Anterior cingulate cortex (tissue), 58 donors: ENCODE measurements at places on chromosomes 2 and 18.

GRCh38 chr2:119531292-119531691 is 7.0 kb upstream of the SCTR start:
- no peak for DNase-seq

DNA sequence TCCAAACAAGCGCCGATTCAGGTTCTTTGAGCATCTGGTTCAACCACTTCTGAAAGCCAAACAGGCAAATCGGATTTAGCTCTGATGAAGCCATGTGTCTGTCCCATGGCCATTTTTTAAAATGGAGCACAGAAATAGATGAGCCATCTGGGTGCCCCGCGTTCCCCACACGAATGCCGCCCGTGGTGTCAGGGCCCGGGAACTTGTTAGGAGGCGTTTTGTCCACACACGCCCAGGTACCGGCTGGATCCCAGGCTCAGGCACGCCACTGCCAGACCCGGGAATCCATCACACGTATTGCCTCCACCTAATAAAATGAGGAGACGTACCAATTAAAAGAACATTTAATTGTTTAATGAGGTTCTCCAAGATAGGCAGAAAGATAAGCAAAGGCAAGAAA is 374.4 kb upstream of the SALL3 start:
- DNase-seq = no peak

GRCh38 chr2:217838409-217838831 is 164.4 kb downstream of the TNS1 start:
- DNase-seq = peak; percentile 66

DNA sequence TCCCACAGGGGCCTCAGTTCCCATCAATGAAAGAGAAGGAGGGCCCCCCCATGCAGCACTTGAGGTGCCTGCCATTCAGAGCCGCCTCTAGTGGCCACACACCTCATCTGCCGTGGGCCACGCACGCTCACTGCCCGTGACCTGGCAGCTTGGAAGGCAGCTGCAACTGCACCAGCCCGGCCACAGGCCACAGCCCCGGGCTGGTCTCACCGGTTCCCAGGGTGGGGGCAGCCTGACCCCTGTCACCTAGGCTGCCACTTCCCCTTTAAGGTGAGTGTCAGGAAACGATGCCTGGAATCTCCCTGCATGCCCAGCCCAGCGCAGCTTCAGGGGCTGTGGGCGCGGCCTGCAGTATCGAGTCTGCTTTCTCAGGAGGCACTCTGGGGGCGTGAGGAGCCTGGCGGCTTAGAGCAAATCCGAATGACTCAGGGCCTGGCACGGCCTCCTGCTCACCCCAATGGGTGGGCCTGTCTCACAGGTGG is 2.6 kb downstream of the MAB21L4 start:
- DNase-seq = no peak

DNA sequence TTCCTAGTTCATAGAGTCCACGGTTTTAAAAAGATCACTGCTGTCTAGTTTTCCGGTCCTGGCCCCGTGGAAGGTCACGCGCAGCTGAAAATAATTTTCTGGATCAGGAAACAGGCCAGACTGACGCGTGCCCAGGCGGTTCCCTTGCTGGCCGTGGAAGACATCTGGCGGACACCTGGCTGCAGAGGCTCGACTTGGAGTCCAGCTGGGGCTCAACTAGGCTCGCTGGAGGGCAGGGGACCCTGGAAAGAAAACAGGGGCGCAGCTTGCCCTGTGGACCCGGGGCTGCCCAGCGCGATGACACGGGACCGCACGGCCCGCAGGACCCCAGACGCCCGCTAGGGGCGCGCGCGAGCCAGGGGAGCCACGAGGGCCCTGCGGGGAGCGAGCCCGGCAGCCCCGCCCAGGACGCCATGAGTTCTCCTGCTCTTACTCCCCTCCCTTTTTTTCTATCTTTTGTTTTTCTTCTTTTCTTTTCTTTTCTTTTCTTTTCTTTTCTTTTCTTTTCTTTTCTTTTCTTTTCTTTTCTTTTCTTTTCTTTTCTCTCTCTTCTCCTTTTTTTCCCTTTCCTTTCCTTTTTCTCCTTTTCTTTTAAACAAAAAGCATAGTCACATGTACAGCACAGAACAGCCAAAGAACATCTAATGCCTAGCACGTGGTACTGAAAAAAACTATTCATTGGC is 43.2 kb upstream of the UBE2F start:
- no peak for DNase-seq

DNA sequence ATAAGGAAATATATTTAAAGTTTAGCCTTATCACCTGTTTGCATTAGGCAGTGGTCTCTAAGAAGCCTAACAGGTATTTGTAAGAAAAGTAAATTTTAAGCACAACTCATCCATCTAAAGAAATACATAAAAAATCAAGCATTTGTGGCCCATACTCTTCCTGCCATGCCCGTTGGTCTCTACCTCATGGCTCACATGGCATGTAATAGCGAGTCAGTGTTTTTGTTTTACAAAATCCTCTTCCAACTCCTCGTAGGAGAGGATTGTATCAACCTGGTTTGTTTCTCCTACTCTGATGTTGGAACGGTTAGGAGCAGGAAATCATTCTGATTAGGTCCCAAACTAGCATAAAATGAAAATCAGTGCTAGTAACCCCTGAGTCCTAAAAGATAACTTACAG is 91.8 kb downstream of the FMNL2 start:
- DNase-seq = no peak

- no peak for DNase-seq
Observed at GRCh38 chr2:65727816-65728215, 295.4 kb upstream of the SPRED2 start.

DNA sequence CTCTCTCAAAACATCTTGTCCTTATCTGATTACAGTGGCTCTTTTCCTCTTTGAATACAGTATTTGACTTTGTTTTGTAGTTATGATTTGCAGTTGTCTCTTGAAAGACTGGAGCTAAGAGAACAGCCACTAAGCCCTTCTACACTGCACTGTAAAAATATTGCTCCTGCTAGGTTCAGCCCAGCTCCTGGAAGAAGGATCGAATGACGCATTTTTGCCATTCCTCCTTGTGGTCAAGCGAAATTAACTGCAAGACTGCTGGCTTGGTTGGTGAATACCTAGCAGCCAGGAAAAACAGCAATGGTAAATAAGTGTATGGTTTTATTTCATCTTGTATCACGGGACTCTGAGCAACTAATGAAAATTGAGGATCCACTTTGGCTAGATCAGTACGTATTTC is 407.8 kb upstream of the CDH2 start:
- no peak for DNase-seq

DNA sequence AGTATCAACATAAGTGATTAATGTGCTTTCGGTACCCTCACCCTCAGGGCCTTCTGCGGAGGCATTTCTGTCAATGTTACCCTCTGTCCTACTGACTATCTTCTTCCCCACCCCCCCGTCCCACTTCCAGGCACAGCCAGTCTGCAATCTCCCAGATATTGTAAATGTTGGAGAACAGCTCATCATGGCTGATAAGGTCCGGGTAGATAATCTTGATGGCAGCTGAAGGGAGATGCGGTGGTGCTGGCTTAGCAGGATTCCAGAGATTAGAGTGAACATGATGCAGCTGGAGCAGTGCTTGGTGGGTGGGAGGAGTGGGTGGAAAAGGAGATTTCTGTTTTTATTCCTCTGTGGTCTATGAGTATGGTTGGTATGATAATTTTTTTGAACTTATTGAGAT is 15.5 kb downstream of the GTF2A1L start:
- no peak for DNase-seq

- DNase-seq = no peak
Observed at GRCh38 chr2:127421116-127421800, 3.0 kb downstream of the PROC start.

DNA sequence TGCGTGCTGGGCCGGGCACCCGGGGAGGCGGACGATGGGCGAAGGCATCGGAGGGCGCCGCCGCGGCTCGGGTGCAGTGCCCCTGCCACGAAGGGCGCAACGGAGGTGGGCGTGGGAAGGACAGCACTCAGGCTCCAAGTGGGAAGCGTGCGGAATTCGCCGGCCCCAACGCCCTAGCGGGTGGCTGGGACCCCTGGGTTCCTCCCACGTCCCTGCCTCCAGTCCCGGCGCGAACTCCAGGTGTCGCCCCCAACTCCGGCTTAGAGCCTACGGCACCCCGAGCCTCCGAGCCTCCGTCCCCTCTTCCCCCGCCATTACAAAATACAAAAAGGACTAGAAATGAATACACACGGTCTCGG is 1.3 kb downstream of the CYP27C1 start:
- no peak for DNase-seq

- DNase-seq = no peak
Observed at GRCh38 chr2:164760179-164760578, 81.4 kb downstream of the COBLL1 start.

- no peak for DNase-seq
Observed at GRCh38 chr2:46535360-46535759, 56.0 kb downstream of the TMEM247 start.

- no peak for DNase-seq
Observed at GRCh38 chr18:56391931-56392590, 246.3 kb downstream of the TXNL1 start.

- no peak for DNase-seq
Observed at GRCh38 chr18:58013241-58014211, 30.5 kb upstream of the NEDD4L start.

- DNase-seq = no peak
Observed at GRCh38 chr2:105803773-105804172, 59.1 kb downstream of the NCK2 start.

DNA sequence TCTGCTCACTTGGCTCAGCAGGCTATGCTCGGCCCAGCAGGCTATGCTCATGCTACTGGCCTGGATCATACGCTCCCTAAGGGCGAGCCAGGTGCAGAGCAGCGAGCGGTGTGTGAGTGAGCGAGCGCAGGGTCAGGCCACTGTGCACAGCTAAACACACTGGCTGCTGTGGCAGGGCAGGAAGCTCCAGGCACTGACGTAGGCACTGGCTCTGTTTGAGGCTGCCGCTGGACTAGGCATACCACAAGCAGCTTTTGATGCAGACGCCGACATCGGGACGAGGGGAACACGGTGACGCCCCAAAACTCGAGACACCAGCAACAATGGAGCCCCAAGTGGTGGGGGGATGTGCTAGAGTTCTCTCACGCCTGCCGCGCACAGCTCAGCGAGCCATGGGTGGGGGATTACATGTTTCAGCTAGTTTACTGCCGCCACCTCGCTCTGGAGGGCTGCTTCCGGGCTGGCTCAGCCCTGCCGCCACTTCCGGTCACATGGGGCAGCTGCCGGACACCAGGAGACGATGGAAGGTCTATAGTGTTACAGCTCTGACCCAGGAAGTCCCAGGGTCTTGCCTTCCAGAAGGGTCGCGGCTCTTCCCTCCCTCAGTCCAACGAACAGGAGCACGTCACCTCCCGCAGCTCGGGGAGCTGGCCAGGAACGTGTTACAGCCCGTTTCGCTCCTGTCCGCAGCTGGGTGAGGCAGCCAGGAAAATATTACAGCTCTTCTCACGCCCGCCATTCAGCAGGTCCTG is 1176.9 kb upstream of the LRRTM1 start:
- DNase-seq = no peak

DNA sequence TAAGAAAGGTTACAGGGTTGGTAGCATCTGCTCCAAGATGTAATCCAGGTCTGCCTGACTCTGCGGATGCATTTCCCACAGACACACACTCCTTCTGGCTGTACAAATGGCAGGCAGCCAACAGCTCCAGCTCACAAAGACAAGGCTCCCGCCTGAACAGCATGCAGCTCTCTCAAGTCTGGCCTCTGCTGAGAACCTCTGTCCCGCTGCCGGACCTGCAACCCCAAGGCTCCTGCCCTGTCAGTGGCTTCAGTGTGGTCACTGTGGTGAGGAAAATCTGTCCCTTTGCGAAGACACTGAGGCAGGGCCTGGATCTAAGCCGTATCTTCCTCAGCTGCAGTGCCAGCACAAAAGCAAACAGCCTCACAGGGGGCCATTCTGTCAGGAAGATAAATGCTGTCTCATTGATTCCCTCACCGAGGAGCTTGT is 469.3 kb upstream of the MEX3C start:
- peak; percentile 16 for DNase-seq

DNA sequence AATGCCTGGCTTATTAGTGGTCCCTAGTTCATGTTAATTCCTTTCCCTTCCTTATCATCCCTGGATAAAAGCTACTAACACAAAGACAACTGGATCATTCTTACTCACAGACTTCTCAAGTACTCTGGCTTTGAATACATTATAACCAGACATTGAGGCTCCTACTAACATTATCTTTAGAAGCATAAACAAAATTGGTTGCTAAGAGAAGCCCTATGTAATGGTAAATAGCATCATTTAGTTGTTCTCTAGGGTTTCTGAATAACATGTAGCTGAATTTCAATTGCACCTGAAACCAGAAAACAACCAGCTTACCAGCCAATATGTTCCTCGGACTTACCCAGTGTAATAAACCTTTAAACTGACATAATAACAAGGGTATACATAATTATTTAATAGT is 114.1 kb upstream of the NCKAP5 start:
- DNase-seq = no peak

DNA sequence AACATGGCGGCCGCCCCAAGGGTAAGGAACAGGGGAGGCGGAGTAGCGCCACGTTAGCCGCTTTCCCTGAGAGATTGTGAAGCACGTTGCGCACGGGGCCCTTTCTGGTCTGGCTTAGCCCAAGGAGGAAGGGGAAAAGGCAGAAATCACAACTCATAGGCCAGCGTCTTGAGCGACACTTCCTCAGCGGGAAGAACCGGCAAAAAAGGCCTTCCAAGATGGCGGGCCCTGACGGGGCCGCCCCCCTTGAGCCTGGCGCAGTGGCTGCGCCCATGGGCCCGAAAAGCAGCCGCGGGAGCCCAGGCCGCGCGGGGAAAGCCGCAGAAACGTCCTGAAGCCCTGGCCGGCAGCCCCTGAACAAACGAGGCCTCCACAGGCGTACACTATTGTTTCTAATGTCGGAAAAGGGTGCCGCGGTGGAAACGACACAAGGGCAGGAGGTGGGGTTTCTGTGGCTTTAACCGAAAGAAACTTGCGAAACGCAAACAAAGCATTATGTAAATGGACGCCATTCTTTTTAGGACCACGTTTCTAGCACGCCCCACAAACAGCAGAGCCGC is 919 bp upstream of the PCBP1 start:
- DNase-seq = peak; percentile 79
